ENCODE measurements at places on chromosomes 16 and 17.

- DNase-seq, result no peak
These were observed 88.4 kb downstream of the USP32 start for GRCh38 chr17:60303406-60304099.

DNA sequence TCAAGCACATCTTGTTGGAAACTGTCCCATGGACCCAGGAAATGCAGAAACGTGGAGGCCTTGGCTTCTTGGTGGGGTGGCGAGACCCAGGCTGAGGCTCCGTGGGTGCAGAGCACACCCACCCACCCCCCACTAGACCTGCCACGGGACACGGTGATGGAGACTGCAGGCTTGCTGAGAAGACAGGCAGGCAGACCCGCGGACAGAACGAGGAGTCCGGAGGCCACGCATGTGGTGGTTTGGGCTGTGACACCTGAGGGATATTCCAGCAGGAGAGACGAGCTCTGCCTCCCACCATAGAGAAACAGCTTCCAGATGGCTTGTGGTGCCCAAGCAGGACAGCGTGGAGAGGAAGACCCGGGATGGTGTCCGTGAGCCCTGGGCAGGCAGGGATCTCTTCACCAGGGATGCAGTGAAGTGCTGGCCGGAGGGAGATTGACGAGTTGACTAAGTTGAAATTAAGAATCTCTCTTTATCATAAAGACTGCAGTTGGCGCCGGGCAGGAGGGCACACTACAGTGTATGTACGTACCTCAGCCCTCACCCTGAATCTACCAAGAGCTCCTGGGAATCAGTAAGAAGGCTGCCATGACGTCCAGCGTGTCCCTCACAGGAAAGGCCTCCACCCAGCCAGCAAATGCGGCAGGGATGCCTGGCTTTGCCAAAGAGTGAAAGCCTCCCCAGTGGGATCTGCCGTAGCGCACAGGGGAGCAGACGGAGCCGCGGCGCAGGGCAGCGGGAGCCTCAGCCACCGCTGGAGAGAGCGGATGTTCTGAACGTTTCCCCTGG lies 8.2 kb downstream of the UBE2I start:
- DNase-seq, result no peak

DNA sequence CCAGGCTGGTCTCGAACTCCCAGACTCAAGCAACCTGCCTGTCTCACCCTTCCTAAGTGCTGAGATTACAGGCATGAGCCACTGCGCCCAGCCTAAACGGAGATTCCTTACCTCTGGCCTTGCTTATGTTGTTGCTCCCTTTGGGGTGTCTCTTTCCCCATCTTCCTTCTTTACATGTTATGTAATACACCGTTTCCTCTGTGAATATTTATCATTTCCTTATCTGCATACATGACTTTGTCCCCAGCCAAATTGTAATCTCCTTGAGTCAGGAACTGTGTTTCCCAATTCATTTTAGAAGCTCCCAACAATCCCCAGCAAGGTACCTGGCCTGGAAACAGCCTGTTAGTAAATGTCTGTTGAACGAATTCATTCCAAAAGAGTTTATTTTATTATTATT lies 15.7 kb downstream of the COPZ2 start:
- DNase-seq, result peak; percentile 63

DNA sequence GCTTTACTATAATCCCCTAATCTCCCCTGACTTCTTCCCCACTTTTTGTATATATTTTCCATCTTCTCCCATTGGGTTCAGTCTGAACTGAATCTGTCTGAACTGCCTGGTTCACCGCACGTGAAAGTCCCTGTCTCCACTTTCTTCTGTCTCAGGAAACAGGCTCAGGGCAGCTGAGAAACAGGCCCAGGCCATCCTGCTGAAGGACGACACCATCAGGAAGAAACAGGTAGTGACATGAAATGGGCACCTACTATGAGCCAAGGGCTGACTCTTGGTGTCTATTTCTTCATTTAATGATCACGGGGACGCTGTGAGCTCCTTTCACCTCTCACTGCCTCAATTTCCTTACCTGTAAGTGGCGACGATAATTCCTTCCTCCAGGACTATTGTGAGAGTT lies 90.5 kb upstream of the HSBP1 start:
- no peak for DNase-seq

DNA sequence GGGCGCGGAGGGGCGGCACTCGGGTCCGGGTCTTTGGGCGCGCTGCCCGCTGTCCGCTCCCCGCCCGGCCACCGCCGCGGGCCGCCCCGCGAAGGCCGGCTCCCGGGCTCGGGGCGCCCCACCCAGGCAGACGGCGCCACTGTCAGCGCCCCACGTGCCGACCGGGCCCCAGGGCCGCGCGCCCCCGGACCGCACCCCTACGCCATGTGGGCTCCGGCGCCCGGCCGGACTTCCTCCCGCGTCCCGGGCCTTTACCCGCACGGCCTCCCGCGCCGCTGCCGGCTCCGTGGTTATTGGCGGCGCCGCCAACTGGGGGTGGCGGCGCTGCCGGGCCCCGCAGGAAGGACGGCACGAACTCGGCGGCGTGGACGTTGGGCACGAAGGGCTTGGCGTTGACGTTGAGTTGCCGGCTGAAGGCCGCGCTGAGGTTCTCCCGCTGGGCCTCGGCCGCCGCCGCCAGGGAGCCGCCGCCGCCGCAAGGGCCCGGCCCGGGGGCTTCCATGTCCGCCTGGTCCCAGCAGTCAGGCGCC lies 577 bp downstream of the GSPT1 start:
- DNase-seq, result peak; percentile 86

- DNase-seq, result no peak
These were observed 424.0 kb downstream of the SHISA9 start for GRCh38 chr16:13325396-13325795.

- DNase-seq, result no peak
These were observed 512.0 kb downstream of the NPIPA7 start for GRCh38 chr16:16890964-16891363.

DNA sequence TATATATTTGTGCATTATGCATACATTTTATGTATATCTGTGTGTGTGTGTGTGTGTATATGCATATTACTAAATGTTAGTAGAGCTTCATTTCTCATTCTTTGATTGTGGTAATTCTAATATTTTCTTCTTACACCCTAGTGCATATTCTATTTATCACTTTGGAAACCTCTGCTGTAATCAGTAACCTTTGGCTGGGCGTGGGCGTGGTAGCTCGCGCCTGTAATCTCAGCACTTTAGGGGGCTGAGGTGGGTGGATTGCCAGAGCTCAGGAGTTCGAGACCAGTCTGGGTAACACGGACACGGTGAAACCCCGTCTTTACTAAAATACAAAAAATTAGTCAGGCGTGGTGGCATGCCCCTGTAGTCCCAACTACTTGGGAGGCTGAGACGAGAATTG lies 26.9 kb downstream of the CPSF4L start:
- no peak for DNase-seq

GRCh38 chr17:58693208-58693607 lies 806 bp downstream of the RAD51C start:
- DNase-seq, result peak; percentile 18

GRCh38 chr16:290681-291405 lies 7.9 kb downstream of the PDIA2 start:
- DNase-seq, result no peak

GRCh38 chr17:4850246-4850645 lies 17.1 kb downstream of the MINK1 start:
- DNase-seq, result no peak

GRCh38 chr17:82014432-82014831 lies 8.2 kb downstream of the CENPX start:
- no peak for DNase-seq

DNA sequence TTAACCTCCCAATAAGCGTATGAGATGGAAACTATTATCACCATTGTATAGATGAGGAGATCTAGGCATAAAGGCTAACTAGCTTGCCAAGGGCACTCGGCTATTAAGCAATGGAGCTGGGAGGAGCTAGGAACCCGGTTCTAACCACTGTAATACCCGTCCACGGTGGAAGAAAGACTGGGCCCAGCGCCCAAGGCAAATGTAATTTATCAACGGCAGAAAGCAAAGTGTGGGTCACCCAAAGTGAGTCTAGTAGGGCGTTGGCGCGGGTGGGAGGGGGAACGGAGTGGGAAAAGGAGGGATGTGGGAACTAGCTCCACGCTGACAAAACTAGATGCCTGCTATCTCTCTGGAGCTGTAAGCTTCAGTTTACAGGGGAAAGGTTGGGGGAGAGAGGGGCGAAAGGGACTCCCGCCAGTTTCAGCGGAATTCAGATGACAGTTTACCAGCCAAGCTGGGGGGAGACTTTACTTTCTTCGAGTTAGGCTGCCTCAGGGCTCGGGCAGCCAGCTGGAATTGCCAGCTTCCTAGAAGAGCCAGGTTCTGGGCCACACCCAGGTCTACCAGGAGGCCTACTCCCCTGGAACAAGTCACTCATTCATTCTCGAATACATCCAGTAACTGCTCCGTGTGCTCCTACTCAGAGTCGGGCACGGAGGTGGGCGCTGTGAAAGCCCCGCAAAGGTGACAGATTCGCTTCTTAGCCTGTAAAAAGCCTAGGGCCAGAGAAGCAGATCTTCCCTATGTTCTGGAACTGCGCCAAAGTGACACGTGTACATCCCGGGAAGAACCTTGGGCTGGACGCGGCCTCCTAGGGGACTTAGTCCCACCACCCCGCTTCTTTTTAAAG lies 837 bp downstream of the LRRC59 start:
- peak; percentile 68 for DNase-seq

DNA sequence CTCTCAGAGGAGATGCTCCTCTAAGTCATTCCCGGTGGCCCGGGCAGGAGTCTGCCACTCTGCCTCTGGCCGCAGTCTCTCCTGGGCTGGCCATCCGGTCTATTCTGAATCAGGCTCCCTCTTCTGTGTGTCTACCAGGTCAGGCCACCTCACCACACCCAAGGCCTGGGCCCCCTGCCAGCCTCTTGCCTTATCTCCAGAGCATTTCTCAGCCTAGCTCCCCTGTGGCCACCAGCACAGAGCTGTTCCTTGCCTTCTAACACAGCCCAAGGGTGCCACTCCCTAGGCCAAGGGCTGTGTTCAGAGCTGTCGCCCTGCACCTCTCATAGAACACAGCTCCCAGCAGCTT lies 55.3 kb downstream of the MYO18A start:
- no peak for DNase-seq

GRCh38 chr16:67372664-67373063 lies 20.6 kb downstream of the TPPP3 start:
- peak; percentile 68 for DNase-seq

GRCh38 chr17:8332688-8333087 lies 7.0 kb upstream of the ODF4 start:
- DNase-seq, result no peak

DNA sequence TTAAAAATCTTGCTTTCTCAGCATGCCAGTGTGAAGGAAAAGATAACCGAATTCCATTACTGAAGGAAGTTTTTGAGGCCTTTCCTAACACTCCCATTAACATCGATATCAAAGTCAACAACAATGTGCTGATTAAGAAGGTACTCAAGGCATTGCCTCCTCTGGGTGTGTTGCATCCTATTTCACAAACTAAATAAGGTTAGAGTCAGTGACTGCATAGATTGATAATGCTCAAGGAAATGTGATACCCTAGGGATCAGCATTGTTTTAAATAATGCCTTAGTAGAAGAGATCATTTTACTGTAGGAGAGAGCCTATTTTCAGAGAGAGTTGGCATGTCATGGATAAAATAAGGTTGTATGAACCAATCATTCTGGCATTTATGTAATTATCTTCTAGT lies 36.8 kb downstream of the GDPD1 start:
- DNase-seq, result no peak

DNA sequence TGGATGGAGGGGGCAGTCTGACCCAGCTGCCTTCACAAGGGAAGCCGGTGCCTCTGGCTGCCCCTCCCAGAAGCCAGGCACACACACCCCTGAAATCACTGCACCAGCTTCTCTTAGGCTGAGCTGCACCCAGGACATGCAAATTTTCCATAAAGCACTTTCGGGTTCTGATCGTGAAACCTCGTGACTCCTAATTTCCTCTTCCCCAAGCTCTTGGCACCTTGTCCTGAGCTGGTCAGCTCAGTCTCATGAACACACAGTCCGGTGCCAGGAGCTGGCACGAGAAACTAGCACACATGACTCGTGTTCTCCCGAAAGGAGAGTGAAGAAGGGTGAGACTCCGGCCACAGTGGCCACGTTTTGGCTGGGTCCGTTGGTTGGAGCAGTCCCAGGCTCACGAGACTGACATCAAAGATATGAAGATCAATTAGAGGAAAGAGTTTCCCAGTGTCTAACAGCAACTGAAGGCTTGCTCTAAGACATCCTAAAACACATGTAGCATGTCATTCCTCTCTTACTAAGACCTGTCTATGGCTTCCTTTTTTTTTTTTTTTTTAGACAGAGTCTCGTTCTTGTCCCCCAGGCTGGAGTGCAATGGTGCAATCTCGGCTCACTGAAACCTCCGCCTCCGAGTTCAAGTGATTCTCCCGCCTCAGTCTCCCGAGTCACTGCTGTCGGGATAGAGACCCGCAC lies 9.2 kb upstream of the ABR start:
- DNase-seq, result peak; percentile 95

DNA sequence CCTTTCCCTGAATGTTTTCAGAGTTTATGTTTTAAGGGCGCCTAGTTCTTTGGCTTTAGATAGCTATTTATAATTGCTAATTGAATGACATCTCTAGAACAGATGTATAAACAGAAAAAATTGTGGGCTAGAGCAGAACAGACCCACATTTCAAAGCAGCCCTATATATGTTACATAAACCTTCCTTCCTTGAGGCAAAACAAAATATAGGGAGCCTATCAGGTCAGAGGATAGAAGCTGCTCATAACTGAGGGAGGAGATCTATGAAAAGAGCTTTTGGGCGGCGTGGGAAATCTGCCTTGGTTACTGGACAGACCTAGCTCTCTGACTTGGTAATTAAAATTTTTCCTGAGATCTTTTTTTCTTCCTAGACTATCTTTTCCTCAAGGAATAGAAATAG lies 68.4 kb downstream of the SPAG9 start:
- DNase-seq, result no peak

DNA sequence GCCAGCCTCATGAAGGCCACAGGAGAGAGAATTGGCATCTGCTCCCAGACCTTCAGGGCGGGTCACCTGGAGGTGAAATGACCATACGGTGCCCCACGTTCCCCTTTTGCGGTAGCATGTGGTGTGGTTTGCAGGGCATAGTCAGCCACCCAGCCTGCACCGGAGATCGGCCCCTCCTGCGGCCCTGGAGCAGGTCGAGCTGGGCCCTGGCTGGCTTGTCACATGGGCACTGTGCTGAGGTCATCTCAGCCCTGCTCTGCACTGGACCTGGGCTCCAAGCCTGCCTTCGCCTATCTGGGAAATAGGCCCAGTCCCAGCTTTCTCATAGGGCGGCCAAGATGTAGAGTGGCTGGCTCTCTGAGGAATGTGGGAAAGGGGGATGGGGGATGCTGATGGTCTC lies 16.2 kb downstream of the GSE1 start:
- DNase-seq, result no peak

GRCh38 chr17:8277317-8277716 lies 11.2 kb upstream of the RANGRF start:
- DNase-seq, result no peak

- no peak for DNase-seq
These were observed 5.3 kb upstream of the RNASEK start for GRCh38 chr17:7007143-7007542.

All from suppressor macrophage (primary cell).